WTC11 (cell line): ENCODE measurements at places on chromosomes 2 and 18.

DNA sequence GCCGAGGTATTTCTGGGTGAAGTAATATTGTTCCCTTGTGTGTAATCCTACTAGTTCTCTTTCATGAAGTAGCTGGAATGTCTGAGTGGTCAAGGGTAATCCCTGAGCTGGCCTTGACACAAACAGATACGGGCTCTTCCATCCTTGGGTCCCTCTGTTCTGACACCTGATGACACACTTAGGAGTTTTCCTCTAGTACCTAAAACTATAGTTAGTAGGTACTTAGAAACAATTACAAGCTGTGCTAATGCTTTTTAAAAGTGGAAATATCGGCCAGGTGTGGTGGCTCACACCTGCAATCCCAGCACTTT lies 59.2 kb upstream of the IL1R1 start:
- no peak for DNase-seq

DNA sequence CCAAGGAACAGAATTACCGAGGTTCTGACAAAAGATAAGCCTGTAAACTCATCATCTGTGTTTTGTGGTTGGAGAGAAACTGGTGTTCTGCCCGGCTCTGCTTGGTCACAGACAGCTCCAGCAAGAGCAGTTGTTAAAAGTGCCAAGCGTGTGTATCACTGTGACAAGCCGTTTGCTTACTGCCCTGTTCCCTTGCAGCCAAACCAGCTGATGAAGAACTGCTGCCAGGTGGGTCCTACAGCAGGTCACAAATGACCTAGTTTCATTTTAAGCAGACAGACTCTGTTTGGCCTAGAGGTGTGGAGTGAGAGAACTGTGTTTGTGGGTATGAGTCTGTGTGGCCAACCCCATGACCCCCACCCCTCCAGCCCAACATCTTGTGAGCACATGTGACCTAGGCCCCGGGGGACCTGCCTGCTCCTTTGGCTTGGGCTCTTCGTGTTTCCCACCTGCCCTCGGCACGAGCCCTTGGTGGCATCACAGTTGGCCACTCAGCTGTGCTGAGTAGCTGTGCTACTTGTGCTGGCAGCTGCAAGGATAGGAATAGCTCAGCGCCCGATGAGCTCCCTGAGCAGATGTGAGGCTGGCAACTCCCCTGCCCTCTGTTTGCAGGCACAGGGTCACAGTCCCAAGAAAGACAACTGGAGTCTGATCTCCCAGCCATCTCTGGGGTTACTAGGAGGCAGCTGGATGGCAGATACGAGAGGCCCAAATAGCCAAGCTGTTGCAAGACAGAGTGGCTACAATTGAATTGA lies 9.7 kb downstream of the OXER1 start:
- no peak for DNase-seq

DNA sequence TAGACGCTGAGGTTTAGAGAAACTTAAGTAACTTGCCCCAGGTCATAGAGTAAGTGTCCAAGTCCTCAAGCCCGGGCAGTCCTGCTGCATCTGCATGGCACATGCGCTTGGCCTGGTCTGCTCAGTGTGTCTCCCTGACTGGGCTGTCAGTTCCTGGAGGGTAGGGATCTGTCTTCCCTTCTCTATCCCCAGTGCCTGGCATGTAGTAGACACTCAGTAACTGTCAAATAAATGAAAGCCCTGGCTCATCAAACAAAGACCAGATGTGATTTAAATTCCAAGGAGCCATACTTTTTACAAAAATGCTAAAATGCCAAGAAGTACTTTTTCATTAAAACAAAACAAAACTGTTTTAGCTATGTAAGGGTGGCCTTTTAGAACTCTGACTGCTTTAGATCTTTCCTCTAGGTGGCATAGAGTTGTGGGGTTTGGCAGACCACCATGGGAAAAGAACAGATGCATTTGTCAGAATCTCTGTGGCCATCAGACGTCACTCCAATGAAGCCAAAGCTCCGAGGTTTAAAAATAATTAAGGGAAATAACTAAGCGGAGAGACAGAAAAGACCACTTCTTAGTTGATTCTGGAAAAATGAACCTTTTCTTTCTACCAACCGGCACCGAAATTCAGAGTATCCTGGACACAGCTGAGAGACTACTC lies 34.0 kb downstream of the EPAS1 start:
- no peak for DNase-seq

DNA sequence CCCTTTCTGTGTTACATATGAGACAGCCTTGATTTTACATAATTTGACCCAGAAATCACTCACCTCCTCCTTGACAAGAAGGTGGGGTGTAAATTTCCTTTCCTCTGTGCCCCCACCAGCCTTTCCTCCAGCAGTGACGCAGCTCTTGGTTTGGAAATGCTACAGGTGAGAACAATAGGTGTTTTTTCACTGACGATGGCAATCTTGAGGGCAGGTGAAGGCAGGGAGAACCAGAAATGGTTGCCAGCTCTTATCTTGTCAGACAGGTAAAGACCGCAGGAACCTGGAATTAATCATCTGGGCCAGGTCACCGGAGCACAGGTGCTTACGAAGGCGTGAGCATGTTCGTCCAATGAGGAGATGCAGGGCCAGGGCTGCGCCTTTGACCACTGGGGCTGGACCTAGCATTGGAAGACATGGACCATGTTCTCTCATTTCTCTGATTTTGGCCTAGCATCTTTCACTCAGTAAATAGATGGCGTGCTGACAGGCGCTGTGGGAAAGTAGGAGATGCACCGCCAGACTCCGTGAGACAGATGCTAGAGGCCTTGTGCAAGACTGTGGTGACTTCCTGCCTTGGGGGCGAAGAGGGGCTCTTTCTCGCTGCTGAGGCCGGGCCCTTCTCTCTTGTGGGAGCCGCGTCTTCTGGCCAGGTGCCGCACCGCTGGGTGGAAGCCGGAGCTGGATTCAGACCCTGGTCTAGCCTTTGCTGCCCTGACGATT lies 4.0 kb downstream of the CIDEA start:
- DNase-seq, result no peak
